ENCODE measurements at places on chromosomes 1 and 21. TPM values are rescaled to one million over a fixed set of nuclear protein-coding genes. Genes with fewer than 3 reads are reported as not detected.

OPTC gene
- total RNA-seq, result not detected

IL10 gene
- not detected for total RNA-seq

ZNF695 gene
- 0.15 TPM for total RNA-seq

S100A7 gene
- 8.8 TPM for total RNA-seq

C1orf87 gene
- not detected for total RNA-seq

RIMKLA gene
- 0.57 TPM for total RNA-seq

ADAMTS5 gene
- total RNA-seq, result 2.0 TPM

FAM89A gene
- 24.8 TPM for total RNA-seq

IGSF5 gene
- 0.12 TPM for total RNA-seq

MAD2L2 gene
- 12.1 TPM for total RNA-seq

ILDR2 gene
- 0.04 TPM for total RNA-seq

BRINP3 gene
- 0.95 TPM for total RNA-seq

RXFP4 gene
- not detected for total RNA-seq

DNA sequence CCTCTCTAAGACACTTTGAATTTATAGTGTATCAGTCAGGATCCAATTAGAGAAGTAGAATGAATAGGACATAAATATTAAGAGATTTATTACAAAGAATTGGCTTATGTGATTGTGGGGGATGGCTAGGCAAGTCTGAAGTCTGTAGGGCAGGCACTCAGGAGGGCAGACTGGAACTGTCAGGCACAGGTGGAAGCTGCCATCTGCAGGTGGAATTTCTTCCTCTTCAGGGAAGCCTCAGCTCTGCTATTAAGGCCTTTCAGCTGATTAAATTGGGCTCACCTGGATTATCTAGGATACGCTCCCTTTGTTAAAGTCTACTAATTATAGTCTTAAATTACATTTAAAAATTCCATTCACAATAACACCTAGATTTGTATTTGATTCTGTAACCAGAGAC, 92.0 kb upstream of the HAO2 start:
- DNase-seq, result no peak

DNA sequence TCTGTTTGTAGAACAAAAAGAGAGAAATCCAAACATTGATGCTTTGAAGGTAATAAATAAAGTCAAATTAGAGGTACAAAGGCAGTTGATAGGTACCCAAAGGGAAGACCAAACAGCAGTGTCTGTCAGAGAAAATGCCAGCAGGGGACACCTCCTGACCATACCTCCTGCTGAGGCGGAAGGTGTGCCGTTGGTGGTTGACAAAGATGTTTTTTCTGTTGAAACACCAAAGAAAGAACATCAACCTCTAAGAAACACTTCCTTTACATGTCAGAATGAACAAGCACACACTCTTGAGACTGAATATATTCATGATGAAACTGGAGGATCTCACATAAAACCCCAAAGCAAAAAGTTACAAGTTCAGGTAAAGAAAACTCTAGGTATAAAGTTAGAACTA, 128.3 kb downstream of the MACF1 start:
- DNase-seq, result no peak

DNA sequence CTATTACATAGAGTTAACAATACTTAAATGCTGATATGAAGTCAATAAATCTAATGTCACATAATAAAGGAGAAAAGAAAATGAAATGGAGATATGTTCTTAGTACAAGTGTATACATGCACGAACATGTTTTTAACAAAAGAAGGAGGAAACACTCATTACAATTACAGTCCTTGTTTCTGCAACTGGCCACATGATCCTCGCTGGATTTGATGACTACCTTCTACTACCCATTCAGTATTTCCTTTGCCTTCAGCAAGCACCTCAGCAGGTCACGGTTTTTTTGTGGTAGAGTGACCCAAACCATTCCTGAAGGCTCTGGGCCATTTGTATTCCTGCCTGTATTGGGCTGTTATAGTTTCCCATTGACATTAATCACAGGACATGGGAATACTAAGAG, 172.8 kb upstream of the CXADR start:
- DNase-seq, result no peak

GRCh38 chr1:174194461-174194860, 35.1 kb downstream of the RABGAP1L start:
- no peak for DNase-seq

DNA sequence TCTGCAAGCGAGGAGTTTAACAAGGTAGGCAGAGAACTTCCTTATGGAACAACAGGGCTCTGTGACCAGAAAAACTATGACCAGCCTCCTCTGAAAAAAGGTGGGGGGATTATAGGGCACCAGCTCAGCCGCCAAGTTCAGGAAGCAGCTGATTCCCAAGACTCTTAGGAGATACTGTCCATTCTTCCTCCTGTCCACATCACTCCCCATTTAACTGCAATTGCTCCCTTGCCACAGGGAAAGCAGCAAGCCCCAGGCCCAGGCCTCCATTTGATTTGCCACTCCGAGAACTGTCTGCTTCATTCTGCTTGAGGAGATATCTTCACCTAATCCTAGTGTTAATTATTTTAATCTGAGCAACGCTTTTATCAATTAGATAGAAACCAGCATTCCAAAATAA, 254.3 kb downstream of the ZNF648 start:
- no peak for DNase-seq

- no peak for DNase-seq
Observed at GRCh38 chr1:160713161-160713560, 1.5 kb upstream of the CD48 start.

DNA sequence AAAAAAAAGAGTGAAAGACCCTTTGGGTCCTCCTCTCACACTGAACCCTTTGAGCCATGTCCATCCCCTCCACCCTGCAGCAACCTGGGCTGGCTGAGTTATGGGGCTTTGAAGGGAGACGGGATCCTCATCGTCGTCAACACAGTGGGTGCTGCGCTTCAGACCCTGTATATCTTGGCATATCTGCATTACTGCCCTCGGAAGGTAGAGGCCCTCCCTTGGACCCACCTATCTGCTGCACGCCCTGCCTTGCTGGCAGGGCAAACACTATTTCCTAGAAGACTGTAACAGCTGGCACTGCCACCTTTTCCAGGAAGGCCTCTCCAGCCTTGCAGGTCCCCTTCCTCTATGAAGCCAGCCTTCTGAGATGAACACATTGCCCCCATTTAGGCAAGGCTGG, 1.1 kb downstream of the SLC50A1 start:
- no peak for DNase-seq

- no peak for DNase-seq
Observed at GRCh38 chr1:10185759-10186158, 24.6 kb upstream of the KIF1B start.

- DNase-seq, result no peak
Observed at GRCh38 chr1:1528301-1529267, 11.8 kb downstream of the TMEM240 start.

DNA sequence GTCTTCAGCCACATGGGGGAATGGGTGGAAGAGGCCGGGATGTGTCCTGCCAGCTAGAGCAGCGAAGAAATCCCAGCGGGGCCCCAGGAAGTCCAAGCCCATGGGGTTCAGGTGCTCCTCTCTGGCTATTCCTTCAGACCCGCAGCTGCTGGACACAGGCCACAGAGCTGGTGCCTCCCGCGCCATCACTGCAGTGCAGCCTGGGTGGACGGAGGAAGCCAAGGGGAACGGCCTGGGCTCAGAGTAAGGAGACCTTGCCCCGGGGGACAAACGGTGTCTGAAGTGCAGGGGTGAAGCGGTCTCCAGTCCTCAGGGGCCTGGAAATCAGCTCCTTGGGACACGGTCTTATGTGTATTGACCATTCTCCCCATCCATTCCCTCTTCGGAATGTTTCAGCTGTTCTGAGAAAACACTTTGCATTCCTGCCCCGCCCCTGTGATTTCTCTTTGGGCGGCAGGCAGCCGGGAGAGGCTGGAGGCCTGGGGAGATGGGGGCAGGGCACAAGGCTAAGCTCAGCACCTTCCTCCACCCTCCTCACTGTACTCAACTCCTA, 18.4 kb downstream of the MTHFR start:
- no peak for DNase-seq

GRCh38 chr1:1243807-1244191, 2.7 kb downstream of the C1QTNF12 start:
- no peak for DNase-seq

- DNase-seq, result no peak
Observed at GRCh38 chr1:61158591-61158990, 76.2 kb downstream of the NFIA start.

- no peak for DNase-seq
Observed at GRCh38 chr1:38083541-38083940, 36.9 kb upstream of the POU3F1 start.

DNA sequence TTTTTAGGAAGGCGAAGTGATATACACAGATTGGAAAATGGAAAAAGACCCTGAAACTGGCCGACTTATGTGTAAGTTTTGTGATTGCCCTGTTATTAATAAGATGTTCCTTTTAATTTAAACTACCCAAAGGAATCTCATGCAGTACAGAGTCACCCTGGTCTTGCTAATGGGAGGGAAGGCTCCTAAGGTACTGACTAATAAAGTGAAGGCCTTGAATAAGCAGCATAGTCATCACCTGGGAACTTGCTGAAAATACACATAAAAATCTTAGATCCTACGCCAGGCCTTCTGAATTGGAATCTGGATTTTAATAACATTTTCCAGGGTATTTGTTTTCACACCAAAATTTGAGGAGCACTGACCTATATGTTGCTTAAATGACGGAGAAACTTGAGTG, 73.4 kb upstream of the MCOLN3 start:
- DNase-seq, result no peak

DNA sequence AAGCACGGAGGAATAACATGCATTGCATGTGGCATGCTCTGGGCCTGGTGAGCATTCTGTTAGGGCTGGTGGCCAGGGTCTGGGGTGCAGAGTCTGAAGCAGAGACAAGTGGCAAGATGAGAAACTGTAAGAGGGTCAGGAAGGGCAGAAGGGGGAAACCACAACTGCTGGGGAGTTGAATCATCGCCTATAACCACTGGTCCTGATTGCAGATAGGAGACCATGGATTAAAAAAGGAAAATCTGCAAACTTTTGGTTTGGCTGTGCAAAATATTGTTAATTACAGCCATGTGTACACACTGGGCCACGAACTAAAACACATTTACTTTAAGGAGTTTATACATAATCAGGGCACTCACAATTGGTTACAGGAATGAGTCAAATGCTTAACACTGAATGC, 76.6 kb downstream of the TGFBR3 start:
- no peak for DNase-seq

DNA sequence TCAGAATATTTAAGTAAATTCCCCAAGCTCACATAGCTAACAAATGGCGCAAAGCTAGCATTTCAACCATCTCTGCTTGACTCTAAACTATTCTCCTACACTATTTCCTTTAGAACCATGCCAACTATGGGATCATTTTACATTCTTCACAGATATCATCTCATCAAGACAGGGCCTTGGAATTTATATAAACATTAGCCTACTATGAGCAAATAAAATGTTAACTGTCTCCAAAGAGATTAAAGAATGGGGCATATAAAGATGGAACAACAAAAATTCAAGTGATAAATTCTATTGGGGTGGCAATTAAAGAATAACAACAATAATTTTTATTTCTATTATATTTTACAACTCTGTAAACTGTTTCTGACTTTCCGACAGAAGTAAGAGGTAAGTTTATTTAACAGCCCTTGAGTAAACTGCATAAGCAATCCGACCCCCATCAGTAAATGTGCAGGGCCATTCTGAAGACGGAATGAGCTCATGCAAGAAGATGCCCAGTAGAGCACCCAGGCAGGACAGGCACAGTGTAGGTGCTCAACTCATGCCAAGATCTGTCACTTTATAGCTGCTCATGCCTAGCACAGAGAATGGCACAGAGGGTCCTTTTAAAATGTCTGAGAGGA, 261.9 kb downstream of the VAV3 start:
- no peak for DNase-seq

- DNase-seq, result no peak
Observed at GRCh38 chr1:33656467-33657005, 184.1 kb downstream of the ZSCAN20 start.

GRCh38 chr1:8423269-8423691, 105.4 kb downstream of the SLC45A1 start:
- DNase-seq, result no peak

GRCh38 chr1:116573431-116574095, 2.7 kb upstream of the CD58 start:
- no peak for DNase-seq

GRCh38 chr1:201039876-201040275, 16.4 kb upstream of the KIF21B start:
- DNase-seq, result no peak

DNA sequence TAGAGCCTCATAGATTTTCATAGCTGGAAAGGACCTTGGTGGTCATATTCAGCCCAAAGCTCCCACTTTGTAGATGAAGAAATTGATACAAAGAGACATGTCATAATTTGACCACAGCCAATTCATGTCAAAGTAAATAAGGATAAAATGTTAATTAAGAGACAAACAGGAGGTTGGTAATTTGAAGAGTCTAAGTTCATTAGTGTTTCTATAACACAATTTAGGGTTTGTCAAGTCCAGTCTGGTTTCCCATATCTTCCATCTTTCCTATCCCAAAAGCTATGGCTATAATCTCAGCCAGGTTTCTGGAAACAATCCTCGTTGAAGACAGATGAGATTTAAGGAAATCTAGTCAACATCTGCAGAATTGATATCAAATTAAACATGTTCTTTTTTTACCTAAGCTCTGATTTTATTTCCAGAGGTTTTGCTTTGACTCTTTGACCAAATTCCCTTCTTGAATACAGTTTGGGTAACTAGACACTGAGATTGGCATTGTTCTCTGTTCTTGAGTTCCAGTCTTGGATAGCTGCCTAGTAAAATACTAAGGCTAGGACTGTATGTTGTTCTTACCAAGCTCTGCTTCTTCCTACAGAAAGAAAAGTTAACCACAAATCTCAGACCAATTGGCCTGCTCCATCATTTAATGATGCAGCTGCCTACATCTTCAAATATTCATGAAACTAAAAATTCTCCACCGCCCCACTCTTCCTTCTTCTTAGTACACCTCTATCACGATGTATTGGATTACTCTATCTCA, 62.0 kb downstream of the SLC44A5 start:
- DNase-seq, result no peak

GRCh38 chr1:237799762-237800474, 90.8 kb downstream of the ZP4 start:
- no peak for DNase-seq

DNA sequence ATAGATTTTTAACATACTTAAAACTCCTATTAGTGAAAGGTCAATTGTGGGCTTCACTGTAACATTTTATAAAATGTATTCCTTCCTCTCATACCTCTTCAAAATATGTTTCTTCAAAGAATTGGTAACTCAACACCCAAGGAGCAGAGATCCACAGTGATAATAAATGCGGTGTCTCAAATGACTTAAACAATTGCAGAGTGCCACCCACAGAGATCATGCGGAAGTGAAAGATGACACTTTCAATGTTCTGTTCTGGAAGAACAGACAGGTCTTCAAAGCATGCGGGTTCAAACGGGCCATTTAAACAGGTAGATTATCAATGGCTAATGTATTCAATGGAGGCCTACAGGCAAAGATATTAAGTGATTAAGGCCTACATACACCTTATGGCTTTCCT, 157.0 kb upstream of the GREM2 start:
- DNase-seq, result no peak

- no peak for DNase-seq
Observed at GRCh38 chr1:108512239-108513043, 47.5 kb upstream of the EEIG2 start.

GRCh38 chr1:52209429-52209828, 67.5 kb downstream of the ZFYVE9 start:
- DNase-seq, result no peak

All from esophagus squamous epithelium (tissue), 5 donors.